Activated CD8-positive, alpha-beta memory T cell treated with anti-CD3 and anti-CD28 coated beads, Interleukin-2, amount 50 U/mL, for 4 hours (primary cell): ENCODE measurements at places on chromosomes 13 and 19.

DNA sequence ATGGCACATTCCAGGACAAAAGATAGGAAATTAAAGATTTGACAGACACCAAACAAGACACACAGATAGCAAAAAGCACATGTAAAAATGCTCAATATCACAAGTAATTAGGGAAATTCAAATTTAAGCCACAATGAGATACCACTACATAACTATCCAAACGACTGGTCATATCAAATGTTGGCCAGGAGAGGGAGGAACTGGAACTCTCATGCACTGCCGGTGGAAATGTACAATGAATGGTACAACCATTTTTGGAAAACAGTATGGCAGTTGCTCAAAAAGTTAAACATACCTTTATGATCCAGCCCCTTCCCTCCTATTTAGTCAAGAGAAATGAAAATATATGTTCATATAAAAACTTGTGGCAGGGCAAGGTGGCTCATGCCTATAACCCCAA is 36.8 kb upstream of the CYP2S1 start:
- no peak for DNase-seq

- no peak for DNase-seq
Measured at GRCh38 chr19:49216071-49216470, 58.5 kb downstream of the TRPM4 start.

DNA sequence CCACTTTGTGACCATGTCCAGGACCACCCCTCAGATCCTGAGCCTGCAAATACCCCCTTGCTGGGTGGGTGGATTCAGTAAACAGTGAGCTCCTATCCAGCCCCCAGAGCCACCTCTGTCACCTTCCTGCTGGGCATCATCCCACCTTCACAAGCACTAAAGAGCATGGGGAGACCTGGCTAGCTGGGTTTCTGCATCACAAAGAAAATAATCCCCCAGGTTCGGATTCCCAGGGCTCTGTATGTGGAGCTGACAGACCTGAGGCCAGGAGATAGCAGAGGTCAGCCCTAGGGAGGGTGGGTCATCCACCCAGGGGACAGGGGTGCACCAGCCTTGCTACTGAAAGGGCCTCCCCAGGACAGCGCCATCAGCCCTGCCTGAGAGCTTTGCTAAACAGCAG is 7.7 kb upstream of the CEACAM7 start:
- DNase-seq = no peak

DNA sequence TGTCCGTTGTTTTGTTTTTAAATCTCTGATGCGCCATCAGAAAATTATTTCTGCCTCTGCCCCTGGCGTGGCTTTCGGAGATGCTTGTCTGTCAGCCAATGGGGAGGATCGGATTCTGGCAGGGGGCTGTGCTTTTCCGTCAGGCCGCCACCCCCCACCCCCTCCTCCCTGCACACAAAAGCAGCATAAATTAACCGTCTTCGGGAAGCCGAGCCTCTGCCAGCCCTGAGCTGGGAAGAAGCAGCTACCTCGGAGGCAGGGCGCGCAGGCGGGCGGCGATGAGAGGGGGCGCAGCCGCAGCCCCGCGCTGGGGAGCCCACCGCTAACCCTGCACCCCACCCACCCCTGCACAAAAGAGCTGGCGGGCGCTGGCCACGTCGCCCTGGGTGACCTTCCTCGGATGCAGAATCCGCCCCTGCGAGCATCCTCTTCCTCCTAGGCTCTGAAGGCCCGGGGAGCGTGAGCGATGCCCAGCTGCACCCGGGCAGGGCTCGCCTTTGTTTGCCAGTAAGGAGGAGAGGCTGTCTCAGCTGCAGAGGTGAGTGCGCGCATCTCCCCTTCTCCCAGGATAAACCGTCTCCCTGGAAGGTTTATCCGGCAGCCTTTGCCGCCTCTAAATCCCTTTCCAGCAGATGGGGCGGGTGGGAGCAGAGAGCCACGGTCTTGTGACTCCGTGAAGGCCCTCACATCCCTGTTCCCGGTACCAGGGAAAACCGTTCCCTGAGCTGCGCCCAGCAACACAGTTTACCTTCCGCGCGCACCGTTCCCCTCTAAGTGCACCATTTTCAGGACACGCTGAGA is at the start of gene ATCAY:
Gene ATCAY, plus strand, starts transcription at position 215 of the 801 bp plus-strand sequence. CDS start 5,083 bp downstream, outside the sequence.
- no peak for DNase-seq

DNA sequence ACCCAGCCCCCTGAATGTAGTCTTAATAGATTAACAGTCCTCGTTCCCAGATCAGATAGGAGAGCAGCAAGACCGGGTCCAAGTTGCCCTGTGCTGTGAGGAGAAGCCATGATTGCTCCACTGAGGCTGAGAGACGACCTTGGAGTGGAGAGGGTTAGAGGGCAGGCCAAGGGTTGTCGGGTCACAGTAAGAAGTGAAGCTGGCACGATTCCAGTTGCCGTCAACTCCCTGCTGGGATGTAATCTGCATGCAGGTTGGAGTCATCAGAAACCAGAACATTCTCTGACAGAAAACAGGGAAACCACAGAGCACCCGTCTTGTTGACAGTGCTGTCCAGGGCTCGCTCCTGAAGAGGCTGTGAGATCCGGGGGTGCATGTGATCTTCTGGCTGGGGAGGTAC is 19.0 kb upstream of the ATP11A start:
- no peak for DNase-seq

DNA sequence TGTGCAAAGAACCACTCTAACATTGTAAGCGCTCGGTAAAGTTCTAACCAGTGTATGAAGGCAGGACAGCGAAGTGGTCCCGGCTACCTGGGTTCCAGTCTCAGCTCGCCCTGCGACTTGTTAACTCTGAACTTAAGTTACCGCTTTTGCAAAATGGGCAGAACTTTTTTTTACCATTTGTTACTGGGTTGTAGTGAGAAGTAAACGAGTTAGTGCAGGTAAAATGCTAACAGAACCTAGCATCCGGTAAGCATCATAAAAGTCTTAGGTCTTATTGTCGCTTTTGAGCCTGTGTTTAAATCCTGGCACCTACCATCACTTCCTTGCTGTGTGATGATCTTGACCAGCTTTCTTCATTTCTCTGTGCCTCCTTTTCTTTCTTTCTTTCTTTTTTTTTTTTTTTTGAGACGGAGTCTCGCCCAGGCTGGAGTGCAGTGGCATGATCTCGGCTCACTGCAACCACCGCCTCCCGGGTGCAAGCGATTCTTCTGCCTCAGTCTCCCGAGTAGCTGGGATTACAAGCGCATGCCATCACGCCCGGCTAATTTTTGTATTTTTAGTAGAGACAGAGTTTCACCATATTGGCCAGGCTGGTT is 734 bp upstream of the TRMT1 start:
- DNase-seq = no peak

GRCh38 chr19:45137179-45137761 is 23.5 kb downstream of the NKPD1 start:
- DNase-seq = no peak

DNA sequence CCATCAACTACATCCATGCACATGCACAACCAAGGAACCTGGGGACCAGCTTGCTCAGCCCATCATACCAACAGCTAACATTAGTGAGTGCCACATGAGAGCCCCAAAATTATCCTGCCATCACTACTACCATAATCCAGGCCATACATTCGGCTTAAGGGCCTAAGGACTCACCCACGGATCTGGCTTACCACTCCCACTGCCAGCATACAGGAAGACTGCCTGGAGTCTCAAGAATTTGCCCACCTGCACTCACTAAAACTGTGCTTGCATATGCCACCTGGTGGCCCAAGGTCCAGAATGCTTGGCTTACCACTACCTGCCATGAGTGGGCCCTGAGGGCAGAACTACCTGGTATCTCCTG is 1562.9 kb upstream of the PRR20A start:
- DNase-seq = no peak

DNA sequence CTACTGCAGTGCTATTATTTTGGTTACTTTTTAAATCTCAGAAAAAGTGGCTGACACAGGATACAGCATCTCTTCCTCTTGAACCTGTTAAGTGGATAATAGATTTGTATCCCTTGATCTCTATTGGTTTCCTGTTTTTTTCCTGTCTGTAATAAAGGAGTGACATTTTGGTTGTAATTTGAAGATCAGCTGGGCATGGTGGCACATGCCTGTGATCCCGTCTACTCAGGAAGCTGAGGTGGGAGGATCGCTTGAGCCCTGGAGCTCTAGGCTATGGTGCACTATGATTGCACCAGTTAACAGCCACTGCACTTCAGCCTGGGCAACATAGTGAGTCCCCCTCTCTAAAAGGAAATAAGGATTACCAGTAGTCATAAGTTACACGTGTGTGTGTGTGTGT is 46.8 kb downstream of the METTL21C start:
- DNase-seq = no peak

- DNase-seq = no peak
Measured at GRCh38 chr19:16067205-16067938, 8.9 kb upstream of the TPM4 start.

GRCh38 chr19:5078182-5078581 is 109.3 kb downstream of the KDM4B start:
- DNase-seq = peak; percentile 35

GRCh38 chr13:79231887-79232286 is 174.2 kb downstream of the RBM26 start:
- no peak for DNase-seq

DNA sequence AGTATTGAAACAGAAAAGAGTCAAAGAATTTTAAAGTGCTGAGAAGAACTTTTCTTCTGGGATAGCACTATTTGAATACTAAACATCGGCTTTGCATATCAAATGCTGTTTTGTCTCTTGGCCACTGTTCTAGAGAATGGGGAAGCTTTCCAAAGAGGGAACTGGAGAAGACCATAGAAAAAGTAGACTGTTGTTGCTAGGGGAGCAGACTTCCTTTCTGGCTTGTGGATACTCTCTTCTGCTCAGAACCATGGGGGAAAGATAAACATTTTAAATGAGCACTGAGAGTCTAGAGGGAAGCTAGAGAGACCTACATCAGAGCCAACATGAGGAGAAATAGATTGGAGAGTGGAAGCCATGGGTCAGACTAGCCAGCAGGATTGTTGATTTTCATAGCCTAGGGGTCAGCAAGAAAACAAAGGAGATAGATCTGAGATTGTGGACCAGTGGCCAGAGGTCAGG is 315.7 kb downstream of the KCTD12 start:
- no peak for DNase-seq

DNA sequence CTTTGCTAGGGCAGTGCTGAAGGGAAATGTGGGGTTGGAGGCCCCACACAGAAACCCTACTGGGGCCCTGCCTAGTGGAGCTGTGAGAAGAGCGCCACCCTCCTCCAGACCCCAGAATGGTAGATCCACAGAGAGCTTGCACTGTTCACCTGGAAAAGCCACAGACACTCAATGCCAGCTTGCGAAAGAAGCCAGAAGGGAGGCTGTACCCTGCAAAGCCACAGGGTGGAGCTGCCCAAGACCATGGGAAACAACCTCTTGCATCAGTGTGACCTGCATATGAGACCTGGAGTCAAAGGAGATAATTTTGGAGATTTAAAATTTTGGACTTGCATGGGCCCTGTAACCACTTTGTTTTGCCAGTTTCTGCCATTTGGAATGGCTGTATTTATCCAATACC is 615.4 kb upstream of the MIR17HG start:
- no peak for DNase-seq

DNA sequence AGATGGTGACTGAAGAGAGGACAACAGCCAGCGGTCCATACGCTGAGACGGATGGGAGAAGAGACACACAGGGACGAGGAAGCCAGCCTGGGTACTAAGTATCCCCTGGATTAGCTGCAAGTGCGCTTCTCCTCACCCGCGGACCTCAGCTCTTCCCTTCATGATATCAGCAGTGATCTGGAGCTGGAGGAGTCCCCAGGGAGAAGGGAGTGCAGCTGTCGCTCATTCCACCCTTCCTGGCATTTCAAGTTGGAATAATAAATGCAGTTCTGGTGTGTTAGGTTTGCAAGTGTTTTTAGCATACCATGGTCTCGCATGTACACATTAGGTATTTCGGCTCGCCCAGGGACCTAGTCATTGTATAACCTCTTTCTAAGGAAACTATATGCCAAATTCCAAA is 88.5 kb upstream of the C1QTNF9B start:
- no peak for DNase-seq

DNA sequence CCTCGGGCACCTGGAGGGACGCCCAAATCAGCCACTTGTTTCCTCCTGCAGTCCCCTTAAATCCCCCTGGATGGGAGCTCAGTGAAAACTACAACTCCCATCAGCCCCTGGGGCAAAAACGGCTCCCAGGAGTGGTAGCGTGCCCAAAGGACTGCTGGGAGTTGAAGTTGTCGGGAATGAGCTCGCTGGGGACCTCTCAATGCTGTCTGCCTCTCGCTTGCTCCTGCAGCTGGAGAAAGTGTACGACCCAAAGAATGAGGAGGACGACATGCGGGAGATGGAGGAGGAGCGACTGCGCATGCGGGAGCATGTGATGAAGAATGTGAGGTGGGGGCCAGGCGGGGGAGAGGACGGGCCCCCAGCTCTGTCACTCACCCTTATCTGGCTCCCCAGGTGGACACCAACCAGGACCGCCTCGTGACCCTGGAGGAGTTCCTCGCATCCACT is 14.7 kb upstream of the DHDH start:
- DNase-seq = no peak

DNA sequence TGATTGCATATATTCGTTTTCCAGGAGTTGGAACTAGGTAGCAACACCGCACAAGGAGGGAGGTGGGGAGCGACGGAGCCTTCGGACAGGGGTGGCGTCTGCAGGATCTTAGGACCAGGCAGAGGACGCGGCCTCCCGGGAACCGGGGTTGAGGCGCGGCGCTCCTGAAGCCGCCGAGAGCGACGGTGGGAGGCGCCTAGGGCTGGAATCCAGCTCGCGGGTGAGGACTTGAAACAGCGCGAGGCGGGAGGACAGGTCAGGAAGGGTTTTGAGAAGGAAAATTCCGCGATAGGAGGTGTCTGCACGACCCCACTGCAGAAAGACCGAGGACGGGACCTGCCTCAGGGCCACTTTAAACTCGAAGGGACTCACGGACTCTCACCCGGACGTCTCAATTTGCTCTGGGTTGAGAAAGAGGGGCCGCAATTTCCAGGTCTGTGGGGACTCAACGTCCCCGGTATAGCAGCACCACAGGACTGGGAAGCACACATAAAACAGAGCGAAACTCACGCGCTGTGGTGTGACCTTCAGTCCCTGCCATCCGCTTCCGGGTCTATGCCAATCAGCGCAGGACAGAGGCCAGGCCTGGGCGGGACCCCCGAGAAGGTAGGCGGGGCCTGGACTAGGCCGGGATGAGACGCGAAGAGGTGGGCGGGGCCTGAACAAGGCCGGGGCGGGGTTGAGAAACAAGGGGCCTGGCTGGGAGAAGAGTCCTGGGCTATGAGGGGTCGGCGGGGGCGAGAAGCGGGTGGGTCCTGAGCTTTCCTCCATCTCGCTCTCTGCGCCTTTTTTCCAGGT is at the start of gene ZNF320:
Gene ZNF320, minus strand, starts transcription at position 498 of the 798 bp plus-strand sequence. CDS start 7,380 bp downstream, outside the sequence.
- peak; percentile 92 for DNase-seq
